NCI-H526 (cell line): ENCODE measurements at places on chromosomes 11 and 22.

GRCh38 chr22:19841641-19842392 lies 12.9 kb downstream of the GNB1L start:
- DNase-seq, result peak; percentile 15

DNA sequence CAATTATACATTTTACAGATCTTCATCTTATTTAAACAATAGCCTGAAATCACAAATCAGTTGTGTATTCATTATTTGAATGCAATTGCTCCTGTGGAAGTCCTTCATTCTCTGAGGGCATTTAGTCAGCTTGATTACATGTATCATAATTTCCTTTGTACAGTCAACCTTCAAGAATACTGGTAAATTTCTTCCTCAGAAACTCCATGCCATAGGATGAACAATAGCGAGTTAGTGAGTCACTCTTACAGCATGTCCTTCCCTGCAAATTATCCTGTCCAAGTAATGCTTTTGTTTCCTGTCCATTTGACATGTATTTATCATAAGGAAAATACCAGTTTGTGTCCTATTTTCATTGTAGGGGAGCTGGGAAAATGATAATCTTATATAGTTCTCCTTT lies 3.8 kb downstream of the OR10S1 start:
- no peak for DNase-seq

GRCh38 chr11:101003468-101003867 lies 126.1 kb downstream of the PGR start:
- DNase-seq, result no peak

GRCh38 chr11:303363-303762 lies 4.0 kb upstream of the IFITM5 start:
- no peak for DNase-seq

DNA sequence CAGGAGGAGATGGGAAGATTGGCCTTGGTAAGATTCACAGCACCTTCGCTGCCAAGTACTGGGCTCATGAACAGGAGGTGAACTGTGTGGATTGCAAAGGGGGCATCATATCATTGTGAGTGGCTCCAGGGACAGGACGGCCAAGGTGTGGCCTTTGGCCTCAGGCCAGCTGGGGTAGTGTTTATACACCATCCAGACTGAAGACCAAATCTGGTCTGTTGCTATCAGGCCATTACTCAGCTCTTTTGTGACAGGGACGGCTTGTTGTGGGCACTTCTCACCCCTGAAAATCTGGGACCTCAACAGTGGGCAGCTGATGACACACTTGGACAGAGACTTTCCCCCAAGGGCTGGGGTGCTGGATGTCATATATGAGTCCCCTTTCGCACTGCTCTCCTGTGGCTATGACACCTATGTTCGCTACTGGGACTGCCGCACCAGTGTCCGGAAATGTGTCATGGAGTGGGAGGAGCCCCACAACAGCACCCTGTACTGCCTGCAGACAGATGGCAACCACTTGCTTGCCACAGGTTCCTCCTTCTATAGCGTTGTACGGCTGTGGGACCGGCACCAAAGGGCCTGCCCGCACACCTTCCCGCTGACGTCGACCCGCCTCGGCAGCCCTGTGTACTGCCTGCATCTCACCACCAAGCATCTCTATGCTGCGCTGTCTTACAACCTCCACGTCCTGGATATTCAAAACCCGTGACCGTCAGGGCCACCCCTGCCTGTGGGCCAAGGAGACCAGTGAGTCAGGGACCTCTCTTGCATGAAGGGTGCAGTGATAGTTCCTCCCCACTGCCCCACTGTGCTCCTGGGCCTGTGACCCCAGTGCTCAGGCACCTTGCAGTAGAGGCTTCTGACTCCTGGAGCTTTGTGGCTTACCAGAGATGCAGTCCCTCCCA lies 83.6 kb downstream of the BCR start:
- DNase-seq, result no peak

- DNase-seq, result no peak
Measured at GRCh38 chr11:128279866-128280265, 307.5 kb downstream of the ETS1 start.

- DNase-seq, result no peak
Measured at GRCh38 chr11:120719348-120719747, 207.8 kb downstream of the GRIK4 start.
